ENCODE measurements at places on chromosomes 12 and 14.

- no peak for DNase-seq
Observed at GRCh38 chr12:52256584-52256935, 17.9 kb upstream of the KRT86 start.

- DNase-seq = no peak
Observed at GRCh38 chr14:66377574-66377973, 108.6 kb upstream of the CCDC196 start.

- no peak for DNase-seq
Observed at GRCh38 chr12:123199936-123200335, 33.0 kb downstream of the MPHOSPH9 start.

DNA sequence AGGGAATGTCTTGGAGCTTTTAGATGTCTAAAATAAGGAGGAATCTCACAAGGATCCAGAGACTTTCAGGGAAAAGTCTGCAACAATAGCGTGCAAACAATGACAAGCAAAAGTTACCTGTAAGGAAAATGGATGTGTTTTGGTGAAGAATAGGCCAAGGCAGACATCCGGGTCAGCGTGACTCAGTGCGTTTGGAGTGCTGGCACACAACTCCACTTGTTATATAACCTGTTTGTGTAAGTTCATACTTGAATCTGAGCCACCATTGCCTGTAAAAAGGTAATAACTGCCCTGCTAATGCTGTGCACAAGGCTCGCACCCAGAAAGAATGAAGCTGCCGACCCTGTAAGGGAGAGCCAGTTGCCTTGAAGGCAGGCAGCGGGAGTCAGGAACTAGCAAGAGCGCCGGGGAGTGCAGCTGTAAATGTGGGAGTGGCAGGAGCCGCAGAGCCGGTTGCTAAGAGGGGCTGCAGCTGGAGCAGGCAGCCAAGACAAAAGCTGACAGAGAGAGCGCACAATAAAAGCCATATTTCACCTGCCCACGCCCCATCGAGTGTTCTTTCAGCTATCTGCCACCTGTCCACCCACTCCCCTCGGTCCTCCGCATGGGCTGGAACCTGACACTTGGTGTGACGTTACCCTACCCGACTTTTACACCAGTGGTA lies 638.5 kb upstream of the MIS18BP1 start:
- no peak for DNase-seq

GRCh38 chr14:71230897-71231296 lies 323.6 kb downstream of the PCNX1 start:
- no peak for DNase-seq

DNA sequence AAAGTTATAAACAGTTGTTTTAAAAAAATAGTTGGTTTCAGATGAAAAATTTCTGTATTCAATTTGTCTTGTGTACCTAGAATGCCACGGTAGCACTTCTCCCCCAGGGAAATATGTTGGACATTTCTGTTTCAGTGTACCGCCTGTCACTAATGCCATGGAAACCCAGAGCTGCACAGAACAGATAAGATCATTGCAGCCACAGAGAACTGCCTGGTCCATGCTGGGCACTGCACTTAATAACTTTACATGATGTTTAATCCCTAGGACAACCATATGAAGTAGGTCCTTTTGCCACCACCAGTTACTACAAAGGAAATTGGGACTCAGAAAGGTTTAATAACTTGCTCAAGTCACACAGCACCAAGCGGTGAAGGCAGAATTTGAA lies 253.4 kb upstream of the SRRM4 start:
- DNase-seq = no peak

GRCh38 chr12:2137711-2138110 lies 84.9 kb downstream of the CACNA1C start:
- DNase-seq = no peak

- DNase-seq = no peak
Observed at GRCh38 chr14:88340357-88340756, 17.3 kb upstream of the KCNK10 start.

GRCh38 chr12:47835831-47836155 lies 16.1 kb upstream of the HDAC7 start:
- no peak for DNase-seq

DNA sequence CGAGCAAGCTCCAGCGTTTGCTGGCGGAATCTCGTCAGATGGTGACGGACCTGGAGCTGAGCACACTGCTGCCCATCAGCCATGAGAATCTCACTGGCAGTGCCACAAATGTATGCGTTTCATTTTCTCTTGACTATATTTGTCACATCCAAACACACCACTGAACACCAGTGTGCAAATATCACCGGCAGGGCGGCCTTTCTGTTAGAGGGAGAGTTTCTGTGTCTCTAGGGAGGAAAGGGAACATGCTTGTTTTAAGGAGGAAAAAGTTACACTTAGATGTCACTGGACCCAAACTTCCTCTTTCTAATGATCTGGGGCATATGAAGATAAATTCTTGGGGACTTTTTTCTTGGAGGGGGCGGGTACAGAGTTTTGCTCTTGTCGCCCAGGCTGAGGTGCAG lies 21.9 kb upstream of the HIP1R start:
- DNase-seq = no peak

GRCh38 chr14:59199205-59199604 lies 10.7 kb downstream of the DAAM1 start:
- DNase-seq = no peak

- DNase-seq = no peak
Observed at GRCh38 chr14:47674148-47674542, 1.3 kb downstream of the MDGA2 start.

- DNase-seq = no peak
Observed at GRCh38 chr14:95006051-95006450, 151.3 kb downstream of the DICER1 start.

GRCh38 chr12:14920475-14921126 lies 17.7 kb downstream of the ERP27 start:
- no peak for DNase-seq

- no peak for DNase-seq
Observed at GRCh38 chr12:26231921-26232320, 36.5 kb downstream of the SSPN start.

- no peak for DNase-seq
Observed at GRCh38 chr12:47491516-47492305, 214.1 kb downstream of the RPAP3 start.

GRCh38 chr14:69107407-69108003 lies 45.4 kb downstream of the DCAF5 start:
- peak; percentile 69 for DNase-seq

GRCh38 chr12:44827832-44828438 lies 48.2 kb downstream of the NELL2 start:
- DNase-seq = no peak

GRCh38 chr12:98532687-98533304 lies 17.4 kb downstream of the TMPO start:
- peak; percentile 54 for DNase-seq

DNA sequence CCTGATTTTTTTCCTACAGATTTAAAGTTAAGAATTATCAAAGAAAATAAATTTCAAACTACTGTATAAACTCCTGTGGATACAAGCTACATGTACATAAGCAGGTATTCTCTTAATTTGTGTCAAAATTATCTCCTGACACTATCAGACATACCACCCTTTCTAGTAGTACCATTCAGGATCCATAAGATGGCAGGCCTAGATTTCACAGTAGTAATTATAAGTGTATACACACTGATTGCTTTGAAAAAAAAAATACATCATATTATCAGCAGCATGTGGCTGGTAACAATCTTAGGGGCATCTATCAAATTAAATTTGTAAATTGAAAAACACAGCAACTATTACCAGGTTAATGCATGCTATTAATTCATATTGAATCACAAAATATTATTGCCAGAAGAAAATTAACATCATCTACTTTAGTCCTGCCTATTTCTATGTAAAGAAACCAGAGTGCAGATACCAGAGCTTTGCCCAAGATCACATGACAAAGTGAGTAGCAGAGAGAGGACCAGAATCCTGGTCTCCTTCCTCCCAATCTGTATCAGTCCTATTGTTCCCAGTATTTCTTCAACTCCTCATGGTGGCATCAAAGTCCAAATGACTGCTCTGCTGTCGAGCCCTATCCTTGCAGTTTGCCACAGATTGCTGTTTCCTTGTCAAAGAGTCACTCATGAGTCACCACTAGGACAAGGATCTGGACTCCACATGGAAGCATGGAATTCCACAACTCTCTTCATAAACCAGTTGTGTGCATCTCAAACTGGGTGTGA lies 27.7 kb upstream of the CALM1 start:
- DNase-seq = peak; percentile 68

GRCh38 chr12:113086249-113087164 lies 30.0 kb downstream of the DTX1 start:
- no peak for DNase-seq

- DNase-seq = no peak
Observed at GRCh38 chr12:728781-729180, 23.6 kb upstream of the WNK1 start.

- DNase-seq = no peak
Observed at GRCh38 chr12:90512518-90512917, 442.5 kb downstream of the CCER1 start.

- DNase-seq = no peak
Observed at GRCh38 chr14:88352698-88353097, 29.6 kb upstream of the KCNK10 start.

GRCh38 chr12:70840656-70841350 lies 79.7 kb downstream of the PTPRR start:
- peak; percentile 27 for DNase-seq

DNA sequence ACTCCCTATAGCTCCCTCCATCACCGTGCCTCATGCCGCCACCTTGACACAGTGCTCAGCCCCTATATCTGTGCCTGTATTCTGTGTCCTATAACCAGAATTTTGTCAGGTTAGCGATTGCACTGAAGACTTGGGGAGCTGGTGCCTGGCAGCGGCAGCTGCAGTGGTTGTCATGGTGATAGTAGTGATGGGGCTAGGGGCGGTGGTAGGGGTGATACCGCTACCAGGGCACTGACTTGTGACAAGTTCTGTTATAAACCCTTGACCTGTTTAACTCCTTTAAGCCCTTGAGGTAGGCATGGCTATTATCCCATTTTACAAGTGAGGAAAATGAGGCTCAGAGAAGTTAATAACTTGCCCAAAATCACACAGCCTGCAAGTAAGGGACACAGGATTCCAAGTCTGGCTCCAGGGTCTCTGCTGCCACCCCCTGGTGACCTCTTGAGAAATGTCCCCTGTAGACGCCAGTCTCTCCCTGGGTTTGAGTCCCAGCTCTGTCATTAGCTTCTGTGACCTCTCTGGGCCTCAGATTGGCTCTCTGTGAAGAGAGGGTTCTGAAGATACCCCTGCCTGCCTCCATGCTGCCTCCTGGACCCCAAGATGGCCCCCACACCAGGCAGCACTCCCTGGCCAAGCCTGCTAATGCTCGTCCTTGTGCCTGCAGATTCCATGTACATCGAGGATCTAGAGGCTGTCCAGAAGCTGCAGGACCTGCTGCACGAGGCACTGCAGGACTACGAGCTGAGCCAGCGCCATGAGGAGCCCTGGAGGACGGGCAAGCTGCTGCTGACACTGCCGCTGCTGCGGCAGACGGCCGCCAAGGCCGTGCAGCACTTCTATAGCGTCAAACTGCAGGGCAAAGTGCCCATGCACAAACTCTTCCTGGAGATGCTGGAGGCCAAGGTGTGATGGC lies 121.9 kb downstream of the ESRRB start:
- DNase-seq = no peak

- DNase-seq = no peak
Observed at GRCh38 chr14:95292660-95293425, 26.9 kb downstream of the CLMN start.

- no peak for DNase-seq
Observed at GRCh38 chr12:52845946-52846345, 2.8 kb downstream of the KRT78 start.

- DNase-seq = no peak
Observed at GRCh38 chr12:21353948-21354347, 18.8 kb upstream of the IAPP start.

DNA sequence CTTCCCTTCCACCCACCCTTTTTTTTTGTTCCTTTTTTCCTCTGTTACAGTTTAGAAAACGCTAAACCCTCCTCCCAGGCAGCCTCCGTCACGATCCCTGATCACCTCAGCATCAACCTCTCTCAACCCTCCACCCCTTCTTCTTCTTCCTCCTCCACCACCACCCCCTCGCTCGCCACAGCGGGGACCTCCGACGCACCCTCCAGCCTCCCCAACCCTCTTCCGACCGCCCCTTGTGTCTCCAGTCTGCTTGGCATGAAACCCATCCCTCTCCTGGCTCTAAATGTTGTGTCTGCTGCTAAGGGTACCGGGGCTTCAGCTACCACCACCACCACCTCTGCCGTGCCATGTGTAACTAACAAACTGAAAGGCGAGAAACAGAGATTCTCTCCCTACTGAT lies 22.9 kb downstream of the PCBP2 start:
- DNase-seq = no peak
